ENCODE measurements at places on chromosomes 11 and 22.

GRCh38 chr11:11243590-11244469 lies 109.2 kb downstream of the CSNK2A3 start:
- DNase-seq, result no peak

- DNase-seq, result no peak
These were observed 2.5 kb upstream of the TTLL8 start for GRCh38 chr22:50060441-50061140.

DNA sequence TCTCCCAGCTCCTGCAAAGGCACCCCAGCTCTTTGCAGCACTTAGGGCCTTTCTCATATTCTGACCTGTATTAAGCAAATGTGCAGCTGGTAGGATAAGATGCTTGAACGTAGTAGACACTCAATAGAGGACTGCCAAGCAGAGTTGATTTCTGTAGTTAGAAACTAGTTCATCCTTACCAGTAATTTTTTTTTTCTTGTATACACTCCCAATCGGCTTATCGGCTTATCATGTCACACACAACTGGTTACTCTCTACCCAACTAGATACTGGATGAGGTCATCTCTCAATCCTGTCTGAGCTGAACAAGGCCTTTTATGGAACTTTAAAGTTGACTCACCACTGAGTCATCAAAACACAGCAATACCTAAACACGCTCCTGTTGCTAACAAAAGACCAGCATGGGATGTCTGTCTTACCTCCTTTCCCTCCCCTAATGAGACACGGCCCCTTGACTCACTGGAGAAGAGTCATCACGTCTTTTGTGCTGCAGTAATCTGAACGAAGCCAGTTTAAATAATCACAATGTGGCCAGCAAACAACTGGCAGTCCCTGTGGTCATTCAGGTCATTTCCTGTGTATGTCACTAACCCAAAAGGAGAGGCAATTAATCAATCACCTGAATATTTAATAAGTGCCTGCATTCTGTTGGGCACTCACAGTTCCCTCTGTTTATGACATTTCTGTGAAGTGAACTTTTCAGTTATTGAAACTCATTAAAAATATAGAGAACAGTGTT lies 7.5 kb upstream of the WEE1 start:
- DNase-seq, result no peak

DNA sequence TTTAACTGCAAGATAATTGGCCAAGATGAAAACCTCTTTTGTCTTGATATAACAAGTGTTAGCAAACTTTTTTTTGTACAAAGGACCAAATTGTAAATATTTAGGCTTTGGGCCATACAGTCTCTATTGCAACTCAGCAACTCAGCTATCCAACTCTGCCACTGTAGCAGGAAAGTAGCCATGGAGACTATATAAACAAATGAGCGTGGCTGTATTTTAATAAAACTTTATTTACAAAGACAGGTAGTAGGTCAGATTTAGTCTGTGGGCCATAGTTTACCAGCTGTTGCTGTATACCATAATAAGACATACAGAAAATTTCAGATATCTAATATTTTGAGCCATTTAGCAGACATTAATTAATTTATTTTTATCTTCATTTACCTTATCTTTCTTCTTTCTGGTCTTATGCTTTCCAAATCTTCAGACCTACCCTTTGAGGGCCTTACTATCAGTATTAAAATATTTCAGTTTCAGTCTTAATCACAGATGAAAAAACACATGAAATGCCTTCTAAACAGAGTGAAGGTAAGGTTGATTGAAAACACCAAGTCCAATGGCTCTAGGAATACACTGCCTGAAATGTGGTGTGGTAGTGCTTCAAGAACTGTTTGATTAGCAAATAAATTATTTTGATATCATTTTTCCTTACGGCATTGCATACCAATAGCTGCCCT lies 256.9 kb upstream of the CTSC start:
- DNase-seq, result no peak

DNA sequence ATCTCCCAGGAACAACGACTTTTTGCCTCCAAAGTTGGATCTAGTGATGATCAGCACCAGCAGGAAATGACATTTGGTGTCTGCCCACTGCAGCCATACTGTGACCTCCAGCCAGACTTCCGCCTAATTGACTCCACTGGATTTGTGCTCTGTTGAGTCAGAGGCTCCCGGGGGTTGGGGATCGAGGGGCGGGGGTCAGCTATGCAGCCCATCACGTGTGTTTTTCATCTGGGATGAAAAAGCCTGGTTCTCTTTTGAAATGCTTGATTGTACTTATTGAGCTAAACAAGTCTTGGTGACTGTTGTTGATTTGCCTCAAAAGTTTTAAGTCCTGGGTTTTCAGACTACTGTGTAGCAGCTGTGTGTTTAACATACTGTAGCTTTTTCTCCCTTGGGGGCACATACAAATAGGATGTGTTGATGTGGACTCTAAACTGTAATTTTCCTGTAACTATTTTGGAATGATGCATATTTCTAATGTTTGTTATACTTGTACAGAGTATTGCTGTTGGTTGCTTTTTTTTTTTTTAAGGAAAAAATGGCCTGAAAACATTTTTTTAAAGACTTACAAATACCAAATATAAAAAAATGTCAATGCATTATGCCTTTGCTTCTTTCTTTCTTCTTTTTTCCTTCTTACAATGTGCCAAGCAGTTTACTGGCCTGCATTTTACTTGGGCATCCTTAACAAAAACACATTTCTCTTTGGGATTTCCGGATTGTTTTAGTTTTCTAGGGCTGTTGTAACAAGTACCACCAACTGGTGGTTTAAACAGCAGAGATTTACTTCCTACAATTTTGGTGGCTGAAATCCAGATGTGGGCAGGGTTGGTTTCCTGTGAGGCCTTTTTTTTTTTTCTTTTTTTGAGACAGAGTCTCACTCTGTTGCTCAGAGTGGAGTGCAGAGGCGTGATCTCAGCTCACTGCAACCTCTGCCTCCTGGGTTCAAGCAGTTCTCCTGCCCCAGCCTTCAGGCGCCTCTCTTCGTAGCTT lies 46.1 kb upstream of the OR4B1 start:
- no peak for DNase-seq

DNA sequence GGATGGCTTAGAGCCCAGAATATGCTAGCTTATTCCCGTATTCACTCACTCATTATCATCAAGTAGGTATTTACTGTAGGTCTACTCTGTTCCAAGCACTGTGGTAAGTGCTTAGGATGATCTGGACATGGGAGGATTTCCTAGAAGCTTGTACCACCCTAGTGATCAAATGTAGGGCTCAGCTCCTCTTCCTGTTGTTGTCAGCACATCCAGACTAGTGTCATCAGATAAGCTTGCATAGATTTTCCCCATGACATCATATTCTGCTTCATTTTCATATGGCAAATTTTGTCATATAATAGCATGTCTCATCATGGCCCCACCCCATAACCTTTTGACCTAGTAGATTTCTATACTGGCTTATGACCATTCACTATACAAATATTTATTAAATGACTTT lies 19.3 kb upstream of the NUCB2 start:
- no peak for DNase-seq

DNA sequence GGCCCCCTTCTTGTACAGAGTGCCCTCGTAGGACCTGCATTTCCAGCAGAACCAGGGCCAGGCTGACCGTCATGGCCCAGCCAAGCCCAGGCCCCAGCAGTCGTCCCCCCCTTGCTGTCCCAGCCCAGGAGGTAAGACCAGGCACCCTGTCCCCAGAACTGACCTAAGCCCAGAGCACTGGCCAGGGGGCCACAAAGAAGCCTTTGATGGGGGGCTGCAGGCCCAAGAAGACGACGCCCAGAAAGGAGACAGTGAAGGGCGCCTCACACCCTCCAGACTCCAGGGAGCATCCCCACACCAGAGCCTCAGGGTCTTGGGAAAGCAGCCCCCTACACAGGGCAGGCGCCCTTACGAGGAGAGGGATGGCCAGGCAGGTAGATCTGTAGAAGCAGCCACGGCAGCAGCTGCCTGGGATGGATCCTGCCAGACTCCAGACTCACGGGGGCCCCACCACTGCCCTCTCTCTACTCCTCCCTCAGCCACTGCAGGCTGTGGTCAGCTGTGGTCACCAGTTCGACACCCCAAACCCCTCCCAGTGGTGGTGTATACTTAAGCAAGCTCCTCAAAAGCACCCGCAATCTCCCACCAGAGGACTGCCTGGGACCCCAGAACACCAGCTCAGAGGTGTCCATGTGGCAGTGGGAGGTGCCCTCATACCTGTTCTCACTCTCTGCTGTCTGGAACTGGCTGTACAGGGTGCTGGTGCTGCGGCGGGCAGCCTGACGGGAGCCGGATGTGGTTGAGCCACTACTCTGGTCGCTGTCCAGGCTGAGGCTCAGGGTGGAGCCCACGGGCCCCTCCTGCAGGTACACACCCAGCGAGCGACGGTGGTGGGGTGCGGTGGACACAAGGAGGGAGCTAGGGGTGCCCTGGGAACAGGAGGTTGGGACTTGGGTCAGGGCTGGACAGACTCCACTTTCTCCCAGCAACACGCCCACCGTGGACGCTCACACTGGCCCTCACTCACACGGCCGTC lies 27.0 kb downstream of the SBF1 start:
- DNase-seq, result no peak

DNA sequence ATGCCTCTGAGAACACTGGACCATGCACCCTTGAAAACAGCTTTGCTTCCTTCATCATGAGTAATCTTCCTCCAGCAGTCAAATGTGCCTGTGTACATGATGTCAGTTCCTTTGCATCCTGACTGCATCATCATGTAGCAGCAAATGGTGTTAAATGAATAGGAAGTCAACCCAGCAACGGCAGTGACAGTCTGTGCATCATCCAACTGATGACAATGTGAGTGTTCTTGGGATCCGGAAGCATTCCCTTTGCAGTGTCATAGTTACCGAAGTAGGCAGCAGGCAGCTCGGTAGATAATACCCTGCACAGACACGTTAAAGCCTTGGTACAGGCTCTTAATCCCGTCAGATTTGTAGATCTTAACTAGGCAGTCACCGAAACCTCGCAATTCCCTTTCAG lies 2.5 kb downstream of the WBP2NL start:
- DNase-seq, result no peak

DNA sequence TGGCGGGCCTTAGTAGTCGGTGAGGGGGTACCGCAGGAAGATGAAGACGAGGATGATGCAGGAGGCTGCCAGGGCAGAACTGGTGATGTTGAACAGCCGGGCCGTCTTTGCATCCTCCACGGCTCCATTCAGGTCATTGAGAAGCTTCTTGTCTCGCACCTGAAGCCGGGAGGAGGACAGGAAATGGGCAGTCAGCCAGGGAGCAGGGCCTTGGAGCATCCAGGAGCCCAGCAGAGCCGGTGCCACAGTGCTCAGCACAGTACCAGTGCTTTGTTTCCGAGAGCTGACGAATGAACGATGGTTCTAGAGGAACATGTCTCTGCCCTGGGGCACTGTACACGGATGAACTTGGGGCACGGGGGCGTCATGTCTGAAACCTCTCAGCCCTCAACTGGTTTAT lies 15.1 kb downstream of the IFITM10 start:
- DNase-seq, result no peak

GRCh38 chr11:117914991-117915618 lies 14.1 kb downstream of the TMPRSS13 start:
- DNase-seq, result no peak

GRCh38 chr11:64120951-64121569 lies 44.9 kb downstream of the MACROD1 start:
- no peak for DNase-seq

DNA sequence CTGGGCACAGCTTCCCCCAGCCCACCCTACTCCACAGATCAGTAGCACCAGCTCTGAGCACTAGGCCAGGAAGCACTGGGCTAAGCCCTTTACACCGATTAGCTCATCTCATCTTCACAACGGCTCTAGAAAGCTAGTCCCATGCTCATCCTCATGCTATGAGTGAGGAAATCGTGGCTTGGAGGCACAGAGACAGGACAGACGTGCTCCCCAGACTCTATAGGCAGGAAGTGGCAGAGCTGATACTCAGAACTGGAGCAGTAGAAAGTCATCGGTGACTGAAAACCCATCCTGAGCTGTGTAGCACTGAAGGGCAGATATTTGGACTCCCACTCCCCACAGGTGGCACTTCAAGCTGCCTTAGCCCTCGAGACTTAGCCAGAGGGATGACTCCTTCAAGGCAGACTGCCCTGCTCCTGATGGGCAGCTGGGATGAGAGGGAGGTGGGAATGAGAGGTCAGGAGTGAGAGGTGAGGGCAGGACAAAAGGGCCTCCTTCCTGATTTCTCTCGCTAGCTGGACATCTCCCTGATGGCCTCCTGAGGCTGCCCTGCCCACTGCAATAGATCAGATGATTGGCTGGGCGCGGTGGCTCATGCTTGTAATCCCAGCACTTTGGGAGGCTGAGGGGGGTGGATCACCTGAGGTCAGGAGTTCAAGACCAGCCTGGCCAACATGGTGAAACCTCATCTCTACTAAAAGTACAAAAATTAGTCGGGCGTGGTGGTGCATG lies 9.7 kb downstream of the CD5 start:
- no peak for DNase-seq

DNA sequence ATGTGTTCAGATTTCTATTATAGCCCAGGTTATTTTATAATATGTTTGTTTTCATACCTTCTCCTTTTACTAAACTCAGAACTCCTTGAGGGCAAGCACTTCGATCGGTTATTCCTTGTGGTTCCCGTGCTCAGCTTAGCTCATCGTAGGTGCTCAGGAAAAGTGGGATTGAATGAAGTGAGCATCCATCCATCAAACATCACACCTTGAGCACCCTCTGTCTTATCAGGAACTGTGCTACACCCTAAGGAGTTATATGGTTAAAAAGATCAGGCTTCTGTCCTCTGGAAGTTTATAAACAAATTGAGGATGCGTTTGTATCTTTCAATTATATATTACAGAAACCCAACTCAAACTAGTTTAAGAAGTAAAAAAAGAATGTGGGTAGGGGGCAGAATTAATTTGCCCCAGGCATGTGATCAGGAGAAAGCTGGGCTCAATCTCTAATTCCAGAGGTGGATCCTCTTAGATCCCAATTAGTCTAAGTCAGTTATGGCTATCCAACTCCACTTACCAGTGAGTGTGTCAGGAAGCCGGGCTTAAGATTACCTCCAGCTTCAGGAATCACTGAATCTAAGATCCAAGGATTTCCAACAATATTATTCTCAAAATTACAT lies 59.9 kb upstream of the RRAS2 start:
- no peak for DNase-seq

DNA sequence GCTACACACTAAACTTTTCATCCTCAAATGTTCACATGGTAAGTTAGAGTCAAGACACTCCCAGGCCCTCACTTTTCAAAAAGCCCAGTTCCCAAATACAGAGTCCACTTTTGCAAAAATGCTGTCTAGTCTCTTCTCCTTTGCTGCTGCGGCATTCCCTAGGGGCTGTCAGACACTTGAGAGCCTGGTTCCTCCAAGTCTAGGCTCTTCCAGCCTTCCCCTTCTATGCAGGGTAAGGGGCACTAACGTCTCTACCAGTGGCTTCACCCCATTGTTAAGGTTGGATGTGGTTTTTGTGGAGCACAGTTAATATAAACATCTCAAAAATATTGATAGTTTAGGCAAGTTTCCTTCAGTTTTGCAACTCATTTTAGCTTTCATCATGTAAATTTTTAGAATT lies 181.5 kb downstream of the KIF18A start:
- DNase-seq, result no peak

GRCh38 chr11:78920329-78920728 lies 345.7 kb upstream of the NARS2 start:
- no peak for DNase-seq

- DNase-seq, result no peak
These were observed 19.7 kb upstream of the PGA3 start for GRCh38 chr11:61183645-61184044.

All from NCI-H1092 (cell line).